ENCODE measurements at places on chromosomes 2 and 18.
A peak's percentile ranks its signal among the peaks of the same experiment; 100 is the strongest.

GRCh38 chr2:9422321-9423099, 818 bp downstream of the ITGB1BP1 start:
- DNase-seq, result peak; percentile 25

DNA sequence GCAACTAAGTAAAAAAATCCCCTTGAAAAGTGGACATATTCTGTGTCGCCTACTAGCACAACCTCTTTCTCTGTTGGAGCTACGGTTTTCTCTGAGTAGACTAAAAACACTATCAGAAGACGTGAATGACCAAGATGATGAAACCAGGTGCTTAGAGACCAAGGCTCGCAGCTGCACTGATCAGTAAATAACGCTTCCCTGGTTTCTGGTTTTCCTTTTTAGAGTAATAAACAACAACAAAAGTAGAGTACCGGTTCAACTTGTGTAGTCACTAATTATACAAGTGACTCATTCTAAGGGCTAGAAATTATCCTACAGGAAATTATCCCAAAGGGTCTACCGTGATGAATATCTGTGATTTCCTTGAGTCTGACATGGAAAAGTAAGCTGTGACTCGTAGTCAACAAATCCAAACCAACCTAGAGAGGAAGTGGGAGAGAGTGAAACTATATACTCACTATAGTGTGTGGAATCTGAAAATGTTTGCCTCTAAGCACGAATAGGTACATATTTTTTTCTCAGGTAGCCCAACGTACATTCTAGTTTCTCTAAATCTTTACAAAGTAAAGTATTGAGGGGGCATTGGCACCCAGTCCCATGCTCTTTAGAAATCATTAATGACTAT, 17.8 kb downstream of the RASGRP3 start:
- no peak for DNase-seq

- DNase-seq, result no peak
Observed at GRCh38 chr2:9238591-9239326, 32.1 kb downstream of the ASAP2 start.

DNA sequence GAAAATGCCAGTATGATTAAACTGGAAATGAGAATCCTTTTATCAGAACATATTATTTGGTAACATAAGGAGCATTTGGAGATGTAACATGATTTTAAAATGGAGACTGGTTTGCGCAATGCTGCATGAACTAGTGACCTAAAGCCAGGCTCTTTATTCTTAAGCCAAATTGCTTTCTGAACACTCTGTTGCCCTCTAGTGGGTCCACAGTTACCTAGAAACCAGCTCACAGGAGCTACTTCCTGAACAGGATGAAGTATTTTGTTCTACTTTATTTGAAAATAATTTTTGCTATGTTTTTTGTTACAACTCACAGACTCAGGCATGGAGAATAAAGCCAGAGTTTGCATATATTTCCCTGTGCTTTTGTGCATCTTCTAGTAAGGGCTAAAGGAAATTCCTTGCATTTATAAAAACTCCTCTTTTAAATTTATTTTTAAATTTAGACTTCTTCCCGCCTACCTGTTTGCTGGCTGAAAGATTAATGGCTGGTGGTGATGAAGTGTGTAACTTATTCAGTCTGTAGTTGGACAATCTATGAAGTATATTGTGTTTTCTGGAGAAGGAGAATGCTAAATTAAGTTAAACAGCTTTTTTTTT, 146.7 kb downstream of the PARD3B start:
- no peak for DNase-seq

DNA sequence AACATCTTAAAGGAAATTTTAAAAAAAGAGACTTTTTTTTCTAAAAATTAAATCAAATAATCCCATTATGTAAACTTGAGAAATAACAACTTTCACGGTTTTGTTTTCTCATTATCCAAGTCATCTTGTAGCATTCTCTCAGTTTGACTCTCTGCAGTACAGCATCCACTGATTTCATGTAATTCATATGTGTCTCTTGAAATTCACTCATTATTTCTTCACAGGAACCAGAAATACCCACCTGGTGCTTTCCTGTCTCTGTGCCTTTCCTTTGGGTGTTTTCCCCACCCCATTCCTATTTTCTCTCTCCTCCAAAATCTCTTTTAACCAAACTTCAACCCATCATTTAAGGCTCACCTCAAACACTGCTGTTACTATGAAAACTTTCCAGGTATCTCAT, 116.1 kb upstream of the STK17B start:
- DNase-seq, result no peak

DNA sequence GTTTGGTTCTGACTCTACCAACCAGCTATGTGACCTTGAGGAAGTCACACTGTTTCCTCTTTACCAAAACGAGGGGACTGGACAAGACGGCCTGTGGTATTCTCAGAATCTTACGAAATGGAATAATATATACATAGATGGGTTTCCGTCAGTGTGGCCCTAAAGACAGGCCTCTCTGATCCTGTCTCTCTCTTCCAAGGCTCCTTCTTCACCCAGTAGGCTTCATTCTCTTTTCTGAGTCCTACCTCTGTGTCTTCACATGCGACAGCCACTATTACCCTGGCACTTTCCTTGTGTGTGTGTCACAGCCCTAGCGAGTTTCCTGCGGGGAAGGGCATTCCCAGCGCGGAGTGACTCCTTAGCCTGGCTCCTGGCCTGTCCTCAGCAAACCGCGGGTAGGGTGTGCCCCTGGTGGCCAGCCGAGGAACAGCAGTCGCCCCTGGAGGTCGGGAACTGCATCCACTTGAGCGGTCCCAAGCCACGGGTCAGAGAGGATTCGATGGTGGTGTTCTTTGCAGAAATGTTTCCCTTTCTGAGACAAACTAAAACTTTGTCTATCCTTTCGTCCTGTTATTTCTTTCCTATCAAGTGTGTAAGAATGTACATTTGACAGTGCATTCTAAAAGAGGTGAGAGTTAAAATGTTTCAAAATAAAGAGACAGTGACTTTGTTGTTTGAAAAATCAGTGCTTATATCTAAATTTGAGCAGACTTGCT, 63.3 kb downstream of the RAB31 start:
- DNase-seq, result peak; percentile 25
